Stromal cell of bone marrow (primary cell): ENCODE measurements at places on chromosomes 11 and 22.
A peak's percentile ranks its signal among the peaks of the same experiment; 100 is the strongest.

DNA sequence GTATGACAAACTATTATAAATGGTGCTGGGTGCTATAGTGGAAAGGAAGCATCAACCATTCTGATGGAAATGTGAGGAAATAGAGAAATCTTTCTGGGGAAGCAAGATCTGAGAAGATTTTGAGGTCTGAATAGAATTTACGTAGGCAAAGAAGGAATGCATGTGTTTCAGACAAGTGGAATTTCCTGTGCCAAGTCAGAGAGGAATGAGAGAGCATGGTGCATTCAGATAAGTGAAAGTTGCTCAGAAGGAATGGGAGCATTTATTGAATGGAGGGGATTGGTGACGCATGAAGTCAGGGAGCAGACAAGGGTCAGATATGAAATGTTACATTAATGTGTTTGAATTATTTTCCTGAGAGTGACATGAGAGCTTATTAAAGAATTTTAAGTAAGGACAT is 725.5 kb downstream of the METTL15 start:
- DNase-seq, result peak; percentile 77

DNA sequence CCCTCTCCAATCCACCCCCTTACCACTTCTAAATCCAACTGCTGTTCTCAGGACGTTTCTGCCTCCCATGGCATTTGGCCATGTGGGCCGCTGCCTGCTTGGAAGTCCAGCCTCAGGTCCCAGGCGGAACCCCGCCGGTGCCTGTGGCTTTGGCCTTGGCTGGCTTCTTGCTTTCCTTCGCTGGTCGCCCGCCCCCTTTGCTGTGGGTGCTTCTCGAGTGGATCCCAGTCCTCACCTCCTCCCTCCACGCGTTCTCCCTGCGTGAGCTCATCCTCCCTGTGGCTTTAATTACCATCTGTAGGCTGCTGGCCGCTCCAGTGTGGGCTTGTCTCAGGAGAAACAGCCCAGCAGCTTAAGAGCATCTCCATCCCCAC is 111.7 kb downstream of the NECTIN1 start:
- no peak for DNase-seq

DNA sequence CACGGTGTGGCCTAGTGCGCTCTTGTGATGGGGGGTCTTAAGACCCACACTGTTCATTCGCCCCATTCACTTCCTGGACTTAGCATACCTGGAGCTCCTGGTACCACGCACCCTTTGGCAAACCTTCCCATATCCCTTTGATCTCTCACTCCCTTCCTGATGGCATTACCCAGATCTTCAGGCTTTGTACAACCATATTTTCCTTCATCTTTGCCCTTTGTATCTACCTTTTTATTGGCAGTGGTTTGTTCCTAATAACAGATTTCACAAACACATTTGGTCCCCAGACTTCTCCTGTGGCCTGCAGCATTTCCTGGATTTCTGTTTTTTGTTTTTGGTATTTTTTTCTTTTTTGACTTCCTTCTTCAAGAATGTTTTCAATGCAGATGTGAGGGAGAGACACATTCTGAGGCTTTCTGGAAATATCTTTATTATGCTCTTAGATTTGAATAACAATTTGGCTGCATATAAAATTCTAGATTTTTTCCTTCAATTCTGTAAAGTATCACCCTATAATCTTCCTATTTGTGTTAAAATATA is 16.1 kb upstream of the IFITM3 start:
- no peak for DNase-seq

GRCh38 chr11:133966172-133966651 is 9.4 kb upstream of the IGSF9B start:
- DNase-seq, result no peak

DNA sequence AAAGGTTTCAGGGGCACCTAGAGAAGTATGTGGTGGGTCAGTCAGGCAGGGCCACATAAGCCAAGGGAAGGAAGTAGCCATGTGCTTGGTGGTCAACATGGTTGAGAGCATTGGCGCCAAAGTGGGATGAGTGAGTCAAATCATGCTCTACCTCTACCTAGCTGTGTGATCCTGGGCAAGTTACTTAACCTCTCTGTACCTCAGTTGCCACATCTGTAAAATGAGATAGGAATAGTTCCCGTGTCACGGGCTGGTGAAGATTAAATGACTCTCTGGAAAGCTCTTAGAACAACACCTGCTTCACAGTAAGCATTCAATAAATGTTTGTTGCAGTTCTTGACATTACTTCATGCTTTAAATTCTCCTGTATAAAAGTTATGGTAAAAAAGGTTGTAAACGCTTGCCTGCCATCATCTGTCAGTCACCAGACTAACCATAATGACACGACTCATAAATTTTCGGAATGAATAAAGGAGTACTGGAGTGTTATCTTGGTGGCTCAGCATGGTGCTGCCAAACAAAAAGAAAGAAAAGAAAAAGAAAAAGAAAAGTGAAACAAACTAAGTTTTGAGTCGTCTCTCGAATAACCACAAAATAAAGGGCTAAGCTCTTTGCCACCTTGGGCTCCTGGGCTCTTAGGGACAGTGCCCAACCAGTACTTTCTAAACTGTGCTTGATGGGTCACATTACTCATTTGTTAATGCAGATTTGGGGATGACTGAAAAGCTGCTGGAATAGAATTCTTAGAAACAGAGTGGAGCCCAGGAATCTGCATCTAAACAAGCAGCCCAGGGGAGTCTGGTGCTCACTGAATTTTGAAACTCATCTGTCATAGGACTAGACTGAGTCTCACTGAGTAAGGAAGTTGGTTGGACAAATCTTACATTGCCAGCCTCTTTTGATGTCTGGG is 107.6 kb downstream of the LDLRAD3 start:
- DNase-seq, result no peak

- no peak for DNase-seq
These were observed 25.1 kb downstream of the DBX1 start for GRCh38 chr11:20134991-20135736.

DNA sequence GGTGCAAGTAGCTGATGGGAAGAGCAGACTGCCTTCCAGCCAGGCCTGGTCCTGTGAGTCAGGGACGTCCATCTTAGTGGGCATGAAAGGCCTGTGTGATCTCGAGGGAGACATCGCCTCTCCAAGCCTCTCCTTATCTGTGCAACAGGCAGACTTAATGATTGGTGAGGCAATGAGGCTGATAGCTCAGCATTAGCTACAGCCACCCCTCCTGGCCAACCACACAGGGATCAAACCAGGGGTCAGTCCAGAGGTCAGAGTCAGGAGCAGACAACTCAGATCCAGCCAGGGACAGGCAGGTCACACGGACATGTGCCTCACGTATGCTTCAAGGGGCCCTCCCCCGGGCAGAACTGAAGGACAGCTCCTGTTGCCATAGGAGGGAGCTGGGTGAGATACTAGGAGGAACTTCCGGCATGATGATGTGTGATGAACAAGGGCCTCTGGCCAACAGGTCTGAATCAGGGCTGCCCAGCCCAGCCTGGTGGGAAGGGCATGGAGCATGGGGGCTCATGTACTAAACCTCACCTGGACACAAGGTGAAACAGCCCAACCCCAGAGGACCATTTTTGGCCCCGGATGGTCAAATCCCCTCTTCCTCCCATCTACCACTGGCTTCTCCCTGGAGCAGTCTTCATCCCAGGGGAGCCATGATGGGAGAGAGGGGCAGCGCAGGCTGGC is 2.8 kb upstream of the APOC3 start:
- DNase-seq, result no peak

- DNase-seq, result no peak
These were observed 15.5 kb upstream of the LMO2 start for GRCh38 chr11:33907421-33907820.

- no peak for DNase-seq
These were observed 161.5 kb upstream of the ARHGAP42 start for GRCh38 chr11:100525635-100526034.
